ENCODE measurements at places on chromosomes 1 and 21. TPM values are rescaled to one million over a fixed set of nuclear protein-coding genes. Genes with fewer than 3 reads are reported as not detected.

Gene DPT
- not detected for total RNA-seq

Gene PDZK1IP1
- total RNA-seq: 7.9 TPM

Gene SPRR1A
- total RNA-seq: not detected

Gene FAM72D
- 6.7 TPM for total RNA-seq

Gene LSS
- total RNA-seq: 12.8 TPM

Gene LDLRAD1
- total RNA-seq: not detected

Gene LHX8
- 1.7 TPM for total RNA-seq

Gene KIF21B
- total RNA-seq: 3.4 TPM

Gene DYNLT5
- not detected for total RNA-seq

Gene IVL
- total RNA-seq: 0.07 TPM

Gene ZNF684
- total RNA-seq: 2.6 TPM

Gene PLXNA2
- total RNA-seq: 0.94 TPM

Gene CD1E
- not detected for total RNA-seq

Gene SH2D1B
- 0.15 TPM for total RNA-seq

Gene RNF186
- not detected for total RNA-seq

Gene KRTAP21-1
- not detected for total RNA-seq

Gene PLEKHA6
- 23.1 TPM for total RNA-seq

Gene SPRR2E
- total RNA-seq: not detected

Gene AGT
- 0.14 TPM for total RNA-seq

Gene LYPD8
- not detected for total RNA-seq

Gene ADAMTS4
- not detected for total RNA-seq

Gene TNFAIP8L2
- not detected for total RNA-seq

Gene KIF14
- 15.1 TPM for total RNA-seq

Gene AMY1A
- total RNA-seq: not detected

Gene PTPN7
- not detected for total RNA-seq

Gene PRDM16
- total RNA-seq: 0.21 TPM

Gene BTF3L4
- 31.0 TPM for total RNA-seq

Gene MX1
- total RNA-seq: 1.6 TPM

Gene LRRC3
- 1.3 TPM for total RNA-seq

Gene TMEM183A
- 50.0 TPM for total RNA-seq

Gene RPF1
- 31.9 TPM for total RNA-seq

Gene PHGDH
- total RNA-seq: 79.9 TPM

Gene KCNH1
- total RNA-seq: 4.3 TPM

Gene NPHS2
- total RNA-seq: not detected

Gene HES2
- total RNA-seq: 3.1 TPM

Gene TMEM51
- total RNA-seq: 43.6 TPM

Gene AMY1C
- total RNA-seq: not detected

Gene PYCR2
- 56.3 TPM for total RNA-seq

Gene SUSD4
- 0.38 TPM for total RNA-seq
